ENCODE measurements at places on chromosomes 7 and 10.

- DNase-seq = no peak
Observed at GRCh38 chr7:5255832-5256231, 26.9 kb upstream of the SLC29A4 start.

- no peak for DNase-seq
Observed at GRCh38 chr10:93473804-93474472, 8.2 kb downstream of the MYOF start.

DNA sequence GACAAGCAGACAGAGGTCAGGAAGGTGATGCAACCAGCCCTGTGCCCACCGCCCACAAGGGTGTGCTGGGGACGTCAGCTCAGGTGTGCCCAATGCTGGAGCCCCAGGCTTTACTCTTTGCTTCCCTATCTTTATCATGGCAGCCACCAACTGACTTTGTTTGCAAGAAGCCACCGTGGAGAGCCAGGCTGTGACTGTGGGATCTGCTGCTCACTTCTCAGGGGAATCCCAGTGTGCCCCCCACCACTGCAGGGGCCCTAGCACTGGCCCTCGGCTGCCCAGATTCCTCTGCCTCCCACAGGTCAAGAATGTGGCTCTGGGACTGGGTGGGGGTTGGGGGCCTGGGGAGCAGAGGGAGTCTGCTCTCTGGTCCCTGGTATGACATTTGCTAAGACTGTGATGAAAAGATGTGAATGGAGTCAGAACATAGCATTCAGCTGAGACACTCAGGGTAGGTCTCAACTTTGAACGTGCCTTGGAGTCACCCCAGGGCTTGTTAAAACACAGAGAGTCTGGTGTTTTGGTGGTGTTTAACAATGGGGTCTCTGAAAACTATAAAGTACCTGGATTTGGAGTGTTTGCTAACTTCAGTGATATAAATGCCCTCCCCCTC is 47.3 kb downstream of the ARHGAP22 start:
- no peak for DNase-seq

DNA sequence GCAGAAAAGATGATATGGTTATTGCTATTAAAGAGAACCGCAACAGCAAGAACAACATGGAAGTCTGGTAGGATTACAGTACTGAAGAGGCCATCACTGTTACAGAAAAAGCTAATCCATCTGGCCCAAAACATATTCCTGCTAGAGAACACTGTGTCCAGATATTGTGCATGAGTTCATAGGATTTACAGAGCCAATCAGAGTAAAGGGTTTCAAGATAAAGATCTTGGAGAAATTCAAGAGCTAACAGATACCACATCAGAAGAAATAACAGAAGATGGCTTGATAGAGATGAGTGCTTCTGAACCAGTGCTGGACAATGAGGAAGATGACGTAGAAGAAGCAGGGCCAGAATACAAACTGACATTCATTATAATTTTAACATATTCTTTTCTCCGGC is 58.7 kb downstream of the MINDY3 start:
- no peak for DNase-seq

GRCh38 chr10:92381543-92381954 is 90.6 kb downstream of the MARCHF5 start:
- DNase-seq = no peak

- peak; percentile 21 for DNase-seq
Observed at GRCh38 chr7:22001345-22002004, 55.8 kb upstream of the CDCA7L start.

All from DMS 273 treated with DMSO at 0.1 percent for 48 hours (cell line).